ENCODE measurements at places on chromosomes 4 and X.

- DNase-seq, result no peak
These were observed 65.5 kb downstream of the LEF1 start for GRCh38 chr4:108103099-108103862.

DNA sequence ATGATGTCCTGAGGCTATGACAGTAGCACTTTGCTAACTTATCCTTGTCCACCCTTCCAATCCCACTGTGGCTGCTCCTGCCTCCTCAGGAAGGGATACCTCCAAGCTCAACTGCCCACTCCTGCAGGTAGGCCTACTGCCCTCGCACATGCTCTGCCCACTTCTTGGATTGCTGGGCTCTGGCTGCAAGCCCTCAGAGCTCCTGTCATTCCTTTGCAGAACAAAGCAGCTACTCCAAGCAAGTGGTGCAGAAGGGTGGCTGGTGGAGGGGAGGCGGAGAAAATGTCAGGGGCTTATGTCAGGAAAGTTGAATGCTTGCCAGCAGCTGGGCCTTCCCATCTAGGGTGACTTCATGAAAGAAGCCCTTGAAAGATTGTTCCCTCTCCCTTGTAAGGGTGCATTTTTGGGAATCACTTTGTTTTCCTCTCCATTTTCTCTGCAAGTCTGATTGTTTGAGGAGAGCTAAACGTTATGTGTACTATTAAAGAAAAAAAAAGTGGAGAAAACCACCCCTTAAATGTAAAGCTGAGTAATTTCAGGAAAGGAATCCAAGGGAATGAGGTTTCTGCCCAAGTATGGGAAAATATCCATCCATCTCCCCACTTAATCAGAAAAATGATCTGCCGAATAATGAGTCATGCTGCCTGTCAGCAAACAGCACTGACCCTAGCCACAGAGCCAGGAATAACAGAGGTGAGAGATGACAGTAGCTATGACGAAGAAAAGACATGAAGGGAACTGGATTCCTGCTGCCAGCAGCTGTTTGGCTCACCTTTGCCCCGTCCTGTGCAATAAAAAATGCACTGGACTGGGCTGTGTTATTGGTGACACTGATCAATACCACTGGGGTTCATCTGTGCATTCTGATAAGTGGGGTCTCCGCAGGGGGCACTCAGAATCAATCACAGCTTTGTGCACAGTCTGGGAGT is 102.0 kb downstream of the RTL5 start:
- no peak for DNase-seq

DNA sequence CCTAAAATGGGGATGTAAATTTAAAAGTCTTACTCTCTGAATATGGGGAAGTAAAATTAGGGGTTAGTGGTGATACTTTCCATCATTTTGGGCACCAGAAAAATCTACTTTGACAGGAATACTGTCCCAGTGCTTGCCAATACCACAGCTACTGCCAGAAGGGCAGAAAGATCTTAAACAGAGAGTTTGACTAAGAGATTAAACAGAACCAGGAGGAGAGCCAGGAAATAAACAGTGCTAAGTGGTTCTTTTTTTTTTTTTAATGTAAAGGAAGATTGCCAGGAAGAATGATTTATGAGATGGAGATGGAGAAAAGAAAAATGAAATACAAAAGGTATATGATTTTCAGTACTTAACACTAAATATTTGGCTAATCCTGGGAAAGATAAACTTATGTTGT is 126.8 kb downstream of the RTL3 start:
- no peak for DNase-seq

- DNase-seq, result no peak
These were observed 97.2 kb upstream of the FRG1 start for GRCh38 chr4:189843413-189844009.

- DNase-seq, result no peak
These were observed 64.5 kb upstream of the PRSS12 start for GRCh38 chr4:118417325-118417724.

- no peak for DNase-seq
These were observed 1973.0 kb upstream of the AGA start for GRCh38 chr4:179415037-179415846.

DNA sequence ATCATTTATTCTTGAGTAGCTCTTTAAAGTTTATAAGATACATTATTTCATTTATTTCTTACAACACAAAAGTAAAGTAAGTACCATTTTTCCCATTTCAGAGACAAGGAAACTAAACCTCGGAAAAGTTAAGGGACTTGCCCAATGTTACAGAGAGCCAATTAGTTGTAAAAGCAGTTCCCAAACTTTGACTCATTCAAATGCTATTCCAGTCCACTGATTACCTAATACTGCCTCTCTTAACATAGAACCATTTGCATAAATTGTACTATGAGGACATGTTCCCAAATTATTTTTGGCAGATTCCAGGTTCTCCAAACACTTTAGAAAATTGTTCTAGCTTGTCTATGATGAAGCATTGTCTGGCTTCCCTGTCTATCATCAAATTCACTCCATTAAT is 45.6 kb upstream of the GRIA3 start:
- no peak for DNase-seq
